CD4-positive, alpha-beta T cell treated with Interleukin-2 at 100 ng/mL for 4 hours (primary cell): ENCODE measurements at places on chromosomes 11 and 22.

GRCh38 chr11:34184505-34185015, 79.1 kb downstream of the NAT10 start:
- DNase-seq, result no peak

DNA sequence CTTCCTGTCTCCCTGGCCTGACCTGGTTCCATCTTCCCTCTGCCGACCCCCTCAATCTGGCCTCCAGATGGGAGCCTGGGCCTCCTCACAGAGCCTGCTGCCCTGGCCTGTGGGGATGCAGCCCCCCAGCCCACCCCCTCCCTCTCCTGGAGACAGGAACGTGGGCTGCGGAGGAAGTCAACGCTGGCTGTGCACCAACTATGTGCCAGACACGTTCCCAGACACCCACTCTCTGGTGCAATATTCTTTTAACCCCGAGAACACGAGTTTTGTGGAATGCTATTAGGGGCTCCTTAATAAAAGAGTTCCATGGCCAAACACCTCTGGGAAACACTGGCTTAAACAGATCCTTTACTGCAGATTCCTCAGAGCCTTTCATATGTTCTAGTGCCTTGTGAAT, 15.9 kb downstream of the WNT11 start:
- no peak for DNase-seq

DNA sequence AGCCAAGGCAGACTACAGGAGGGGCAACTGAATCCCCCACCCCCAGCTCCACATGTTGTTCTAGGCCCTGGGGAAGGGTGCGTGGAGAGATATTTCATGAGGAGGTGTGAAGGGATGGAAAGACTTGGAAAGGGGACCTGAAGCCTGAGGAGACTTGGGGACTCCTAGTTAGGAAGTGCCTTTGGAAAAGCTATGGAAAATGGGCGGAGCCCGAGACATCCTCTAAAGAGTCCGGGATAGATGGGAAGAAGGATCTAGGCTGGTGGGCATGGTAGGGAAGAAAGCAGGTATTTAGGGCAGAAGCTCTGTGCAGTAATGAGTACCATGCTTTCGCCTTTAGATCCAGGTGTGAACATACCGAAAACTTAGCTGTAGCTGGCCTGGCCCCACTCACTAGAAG, 15.0 kb upstream of the CYP2R1 start:
- no peak for DNase-seq

DNA sequence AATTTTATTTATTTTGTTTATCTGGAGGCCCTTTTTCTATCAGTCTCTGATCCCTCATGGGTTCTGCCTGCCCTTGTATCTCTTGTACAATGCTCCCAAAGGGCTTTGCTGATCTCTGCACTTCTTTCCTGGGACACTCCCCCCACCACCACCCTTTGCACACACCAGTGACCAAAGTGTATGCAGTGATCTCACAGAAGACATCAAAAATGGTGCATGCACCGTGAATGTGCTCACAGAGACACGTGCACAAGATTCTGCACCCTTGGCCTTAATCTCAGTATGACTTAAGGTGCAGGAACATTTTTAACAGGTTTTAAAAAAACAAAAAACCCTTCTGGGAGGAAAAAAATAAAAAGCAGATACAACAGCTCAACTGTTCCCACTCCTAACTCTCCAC, 12.2 kb upstream of the ADSL start:
- DNase-seq, result no peak

DNA sequence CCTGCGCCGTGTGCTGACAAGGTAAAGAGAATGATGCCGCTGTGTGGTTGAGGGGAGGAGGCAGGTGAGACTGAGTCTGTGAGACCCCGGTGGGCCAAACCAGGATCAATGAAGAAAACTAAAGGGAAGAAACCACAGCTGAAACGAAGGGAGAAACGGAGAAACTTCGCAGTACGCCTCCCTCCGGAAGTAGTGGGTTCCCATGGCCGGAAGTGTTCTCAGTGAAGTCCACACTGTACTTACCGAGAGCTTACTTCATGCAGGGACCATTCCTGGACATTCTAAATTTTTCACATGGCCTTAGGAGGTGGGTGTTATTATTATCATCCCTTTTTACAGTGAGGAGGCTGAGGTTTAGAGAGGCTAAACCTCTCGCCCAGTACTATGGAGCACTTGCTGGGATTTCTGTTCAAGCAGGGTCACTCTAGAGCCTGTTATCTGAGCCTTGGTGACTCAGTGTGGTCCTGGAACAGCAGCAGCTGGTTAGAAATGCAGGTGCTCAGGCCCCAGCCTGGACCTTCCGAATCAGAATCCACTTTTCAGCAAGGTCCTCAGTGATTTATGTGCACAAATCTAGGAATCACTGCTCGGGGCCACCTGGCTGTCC, 17.9 kb downstream of the CD5 start:
- no peak for DNase-seq

- DNase-seq, result no peak
Observed at GRCh38 chr11:116540645-116541304, 232.0 kb downstream of the BUD13 start.

GRCh38 chr11:19347911-19348310, 107.2 kb upstream of the E2F8 start:
- no peak for DNase-seq

- no peak for DNase-seq
Observed at GRCh38 chr11:84407091-84407490, 1120.9 kb upstream of the CCDC90B start.

GRCh38 chr11:10844796-10845195, 13.1 kb downstream of the ZBED5 start:
- DNase-seq, result no peak

DNA sequence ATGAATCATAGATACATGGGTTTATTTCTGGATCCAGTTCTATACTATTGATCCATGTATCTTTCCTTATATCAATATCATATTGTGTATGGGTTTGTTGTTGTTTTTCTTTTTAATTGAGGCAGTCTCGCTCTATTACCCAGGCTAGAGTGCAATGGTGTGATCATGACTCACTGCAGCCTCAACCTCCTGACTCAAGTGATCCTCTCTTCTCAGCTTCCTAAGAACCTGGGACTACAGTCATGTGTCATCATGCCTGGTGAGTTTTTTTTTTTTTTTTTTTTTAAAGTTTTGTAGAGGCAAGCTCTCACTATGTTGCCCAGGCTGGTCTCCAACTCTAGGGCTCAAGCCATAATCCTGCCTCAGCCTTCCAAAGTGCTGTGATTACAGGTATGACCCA, 1589.4 kb upstream of the TENM4 start:
- no peak for DNase-seq

- DNase-seq, result no peak
Observed at GRCh38 chr22:25013607-25014006, 61.1 kb downstream of the KIAA1671 start.

DNA sequence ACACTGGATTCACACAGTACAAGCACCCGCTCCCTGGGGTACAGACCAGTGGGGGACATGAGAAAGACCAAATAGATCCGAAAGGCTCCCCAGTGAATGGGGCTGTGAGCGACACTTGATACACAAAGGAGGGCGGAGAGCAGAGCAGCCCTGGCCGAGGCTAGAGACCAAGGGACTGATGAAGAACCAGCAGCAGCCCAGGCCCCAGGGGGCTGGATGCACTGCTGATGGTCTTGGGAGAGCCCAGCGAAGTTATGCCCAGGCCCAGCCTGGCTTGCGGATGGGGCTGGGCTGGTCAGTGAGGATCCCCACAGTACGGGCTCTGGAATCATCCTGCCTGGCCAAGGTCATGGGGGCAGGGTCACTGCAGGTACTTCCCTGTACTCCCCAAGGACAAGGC, 23.2 kb downstream of the ARHGAP1 start:
- DNase-seq, result no peak

DNA sequence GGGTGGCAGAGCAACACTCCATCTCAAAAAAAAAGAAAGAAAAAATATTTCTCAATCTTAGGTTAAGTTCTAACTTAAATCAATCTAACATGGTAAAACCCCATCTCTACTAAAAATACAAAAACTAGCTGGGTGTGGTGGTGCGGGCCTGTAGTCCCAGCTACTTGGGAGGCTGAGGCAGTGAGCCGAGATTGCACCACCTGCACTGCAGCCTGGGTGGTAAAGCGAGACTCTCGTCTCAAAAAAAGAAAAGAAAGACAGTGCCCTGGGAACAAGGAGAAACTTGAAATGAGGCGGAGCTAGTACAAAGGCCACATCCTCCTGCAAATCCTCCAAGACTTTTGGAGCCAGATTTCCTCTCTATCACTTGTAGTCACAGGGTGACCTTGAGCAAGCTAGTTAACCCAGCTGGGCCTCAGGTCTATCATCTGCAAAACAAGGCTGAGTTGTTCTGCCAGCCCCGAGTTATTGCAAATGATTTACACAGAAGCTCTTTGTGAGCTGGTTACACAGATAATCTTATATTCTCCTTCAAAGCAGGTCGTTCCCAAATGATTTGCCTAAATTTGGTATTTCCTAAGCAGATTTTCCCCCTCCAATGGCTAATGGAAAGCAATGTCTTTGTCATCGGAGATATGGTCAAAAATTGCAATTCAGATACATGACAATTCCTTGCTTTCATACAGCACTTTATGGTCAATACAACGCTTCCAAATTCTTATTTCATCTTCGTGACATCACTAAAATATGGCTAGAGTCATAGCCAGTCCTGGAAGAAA, 1.9 kb downstream of the ANKRD54 start:
- DNase-seq, result no peak
